ENCODE measurements at places on chromosomes 11 and 22.
A peak's percentile ranks its signal among the peaks of the same experiment; 100 is the strongest.

DNA sequence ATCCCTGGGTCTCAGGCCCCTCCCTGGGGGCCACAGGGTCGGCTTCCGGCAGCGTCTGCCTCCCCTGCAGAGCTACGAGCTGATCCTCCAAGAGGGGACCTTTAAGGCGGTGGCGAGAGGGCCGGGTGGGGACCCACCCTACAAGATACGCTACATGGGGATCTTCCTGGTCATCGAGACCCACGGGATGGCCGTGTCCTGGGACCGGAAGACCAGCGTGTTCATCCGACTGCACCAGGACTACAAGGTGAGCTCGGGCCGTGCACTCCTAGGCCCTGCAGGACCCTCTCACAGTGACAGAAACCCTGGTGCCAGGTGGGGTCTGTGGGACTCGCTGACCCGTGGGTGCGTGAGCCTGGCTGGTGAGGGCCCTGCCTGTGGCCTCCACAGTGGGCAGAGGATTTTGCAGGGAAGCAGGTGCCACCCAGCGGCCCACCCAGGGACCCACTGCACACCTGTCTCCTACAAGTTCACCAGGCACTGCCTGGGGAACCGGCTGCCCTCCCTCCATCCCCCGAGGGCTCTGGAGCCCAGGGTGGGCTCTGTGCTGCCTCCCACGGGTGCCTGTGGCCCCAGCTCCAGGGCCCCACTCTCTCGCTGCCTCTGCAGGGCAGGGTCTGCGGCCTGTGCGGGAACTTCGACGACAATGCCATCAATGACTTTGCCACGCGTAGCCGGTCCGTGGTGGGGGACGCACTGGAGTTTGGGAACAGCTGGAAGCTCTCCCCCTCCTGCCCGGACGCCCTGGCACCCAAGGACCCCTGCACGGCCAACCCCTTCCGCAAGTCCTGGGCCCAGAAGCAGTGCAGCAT, 13.7 kb downstream of the MUC5B start:
- peak; percentile 34 for DNase-seq

DNA sequence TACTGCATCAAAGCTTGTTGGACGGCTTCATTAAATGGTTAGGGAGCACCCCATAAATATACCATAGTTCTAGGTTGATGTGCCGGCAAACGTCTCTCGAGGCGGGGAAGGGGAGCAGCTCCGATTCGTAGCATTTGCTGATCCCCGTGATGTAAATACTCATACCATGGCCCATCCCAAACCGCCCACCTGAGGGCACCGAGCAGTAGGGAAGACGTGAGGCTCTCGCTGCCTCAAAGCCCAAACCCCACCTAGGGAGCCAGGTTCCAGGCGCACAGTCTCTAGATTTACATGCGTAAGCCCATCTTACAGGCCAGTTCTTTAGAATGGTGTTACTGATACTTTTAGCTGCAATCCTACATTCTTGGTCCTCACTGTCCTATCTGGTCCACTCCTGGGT, 124.0 kb downstream of the FEZ1 start:
- peak; percentile 66 for DNase-seq

DNA sequence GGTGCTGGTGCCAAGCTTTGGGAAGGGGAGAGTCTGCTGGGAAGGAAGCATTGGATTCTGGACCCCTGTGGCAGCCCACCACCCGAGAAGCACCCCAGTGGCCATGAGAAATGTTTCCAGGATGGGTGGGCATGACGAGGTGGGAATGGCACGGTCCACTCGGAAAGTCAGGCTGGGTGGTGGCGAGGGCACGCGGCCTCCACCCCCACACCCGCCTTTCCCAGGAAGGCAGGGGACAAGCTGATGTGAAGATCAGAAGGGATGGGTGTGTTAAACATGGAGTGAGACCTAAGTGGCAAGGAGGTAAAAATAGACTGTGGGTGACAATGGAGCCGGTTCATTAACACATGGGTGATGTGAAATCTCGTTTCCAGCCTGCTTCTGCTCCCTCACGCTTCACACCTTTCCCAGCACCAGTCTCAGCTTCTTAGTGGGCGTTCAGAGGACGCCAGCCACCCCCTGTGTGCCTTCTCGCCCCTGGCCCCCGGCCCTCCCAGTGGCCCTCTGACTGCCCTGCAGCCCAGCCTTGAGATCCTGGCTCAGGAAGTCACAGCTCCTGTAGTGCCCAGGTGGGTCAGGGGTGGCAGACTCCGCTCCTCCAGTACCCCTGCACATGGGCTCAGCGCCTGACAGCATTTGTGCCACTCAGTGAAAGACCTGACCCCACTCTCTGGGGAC, 27.6 kb downstream of the LRRC10B start:
- DNase-seq, result no peak

DNA sequence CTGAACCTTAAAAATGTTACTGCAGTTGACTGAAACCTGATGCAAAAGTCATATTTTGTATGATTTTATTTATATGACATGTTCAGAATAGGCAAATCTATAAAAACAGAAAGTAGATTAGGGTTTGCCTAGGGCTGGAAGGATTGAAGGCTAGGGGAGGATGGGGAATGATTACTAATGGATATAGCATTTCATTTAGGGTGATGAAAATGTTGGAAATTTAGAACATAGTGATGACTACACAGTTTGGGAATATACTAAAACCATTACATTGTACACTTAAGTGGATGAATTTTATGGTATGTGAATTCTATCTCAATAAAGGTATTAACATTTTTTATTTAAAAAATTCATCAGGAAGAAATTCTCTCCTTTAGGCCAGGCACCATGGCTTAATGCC, 22.9 kb upstream of the PAFAH1B2 start:
- DNase-seq, result no peak

DNA sequence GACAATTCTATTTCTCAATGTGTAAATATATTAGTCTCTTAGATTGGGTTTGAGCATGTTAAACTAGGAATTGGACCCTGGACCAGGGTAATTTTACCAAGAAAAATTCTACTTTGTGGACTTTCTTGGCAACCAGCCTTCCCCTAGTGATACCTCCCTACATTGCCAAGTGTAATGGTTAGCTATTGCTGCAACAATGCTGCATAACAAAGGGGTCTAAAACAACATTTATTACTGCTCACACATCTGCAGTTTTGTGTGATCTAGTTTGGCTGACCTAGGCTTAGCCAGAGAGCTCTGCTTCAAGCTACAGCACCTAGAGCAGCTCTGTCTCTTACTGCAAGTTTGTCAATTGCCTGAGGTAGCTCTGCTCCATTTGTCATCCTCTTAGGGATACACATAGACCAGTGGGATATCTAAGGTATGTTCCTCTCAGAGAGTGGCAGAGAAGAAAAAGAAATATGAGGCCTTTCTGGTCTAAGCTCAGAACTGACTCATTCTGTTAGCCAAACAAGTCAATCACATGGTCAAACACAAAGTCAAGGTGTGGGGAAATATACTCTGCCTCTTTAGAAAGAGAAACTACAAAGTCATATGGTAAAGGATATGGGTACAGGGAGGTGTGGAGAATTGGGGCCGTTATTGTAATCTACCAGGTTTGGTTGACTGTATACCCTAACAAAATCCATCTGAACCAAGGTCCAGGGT, 2.0 kb upstream of the LAYN start:
- no peak for DNase-seq

DNA sequence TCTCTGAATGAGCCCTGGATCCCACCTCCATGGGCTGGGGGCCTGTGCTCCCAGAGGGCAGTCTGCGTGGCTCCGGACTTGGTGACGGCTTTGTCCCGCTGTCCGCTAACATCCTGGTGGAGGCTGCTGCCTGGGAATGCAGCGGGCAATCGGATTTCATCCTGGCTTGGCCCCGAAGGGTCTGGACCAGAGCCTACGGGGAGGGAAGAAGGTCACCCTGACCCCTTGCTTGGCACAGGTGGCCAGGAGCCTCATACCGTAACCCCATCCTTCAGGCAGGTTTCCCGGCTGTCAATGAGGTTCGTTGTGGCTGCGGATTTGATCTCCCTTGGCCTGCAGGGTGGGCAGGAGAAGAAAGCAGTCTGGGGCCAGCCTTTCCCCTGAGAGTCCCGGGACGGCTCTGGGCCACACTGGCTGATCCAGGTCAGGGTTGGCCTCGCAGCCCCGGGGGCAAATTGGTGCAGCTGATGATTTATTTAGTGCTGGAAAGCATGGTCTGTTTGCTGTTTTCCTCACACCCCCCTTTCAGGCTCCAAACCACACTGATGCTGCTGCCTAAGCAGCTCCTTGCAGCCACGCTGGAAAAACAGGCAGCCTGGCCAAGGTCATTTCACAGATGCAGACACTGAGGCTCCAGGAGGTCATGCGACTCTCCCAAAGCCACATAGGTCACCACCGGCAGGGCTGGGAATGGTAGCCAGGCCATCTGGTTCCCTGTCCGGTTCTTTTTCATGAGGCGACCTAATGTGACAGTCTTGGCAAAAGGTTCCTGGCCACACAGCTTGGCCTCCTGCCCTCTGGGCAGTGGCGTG, 15.0 kb downstream of the PRDM11 start:
- no peak for DNase-seq

- DNase-seq, result no peak
Measured at GRCh38 chr22:42544686-42545085, 9.1 kb upstream of the SERHL2 start.

DNA sequence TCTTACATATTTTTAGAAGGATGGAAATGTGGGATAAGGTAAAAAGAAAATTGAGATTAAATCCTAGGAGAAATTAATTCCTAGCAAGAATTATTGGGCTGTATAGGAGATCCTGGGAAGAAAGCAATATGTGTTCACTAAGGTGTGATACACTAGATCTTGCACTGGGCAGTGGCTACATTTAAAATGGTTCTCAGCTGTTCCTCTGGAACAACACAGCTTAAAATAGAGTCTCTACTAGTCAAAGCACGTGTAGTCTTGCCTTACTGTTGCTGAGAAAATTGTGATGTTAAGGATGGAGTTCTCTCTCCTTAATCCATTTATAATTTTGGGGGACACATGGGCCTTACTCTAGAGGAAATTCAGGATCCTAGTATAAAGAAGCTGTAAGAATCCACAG, 54.9 kb downstream of the EXT2 start:
- no peak for DNase-seq

GRCh38 chr11:124211321-124211720, 28.2 kb downstream of the OR10D3 start:
- no peak for DNase-seq

DNA sequence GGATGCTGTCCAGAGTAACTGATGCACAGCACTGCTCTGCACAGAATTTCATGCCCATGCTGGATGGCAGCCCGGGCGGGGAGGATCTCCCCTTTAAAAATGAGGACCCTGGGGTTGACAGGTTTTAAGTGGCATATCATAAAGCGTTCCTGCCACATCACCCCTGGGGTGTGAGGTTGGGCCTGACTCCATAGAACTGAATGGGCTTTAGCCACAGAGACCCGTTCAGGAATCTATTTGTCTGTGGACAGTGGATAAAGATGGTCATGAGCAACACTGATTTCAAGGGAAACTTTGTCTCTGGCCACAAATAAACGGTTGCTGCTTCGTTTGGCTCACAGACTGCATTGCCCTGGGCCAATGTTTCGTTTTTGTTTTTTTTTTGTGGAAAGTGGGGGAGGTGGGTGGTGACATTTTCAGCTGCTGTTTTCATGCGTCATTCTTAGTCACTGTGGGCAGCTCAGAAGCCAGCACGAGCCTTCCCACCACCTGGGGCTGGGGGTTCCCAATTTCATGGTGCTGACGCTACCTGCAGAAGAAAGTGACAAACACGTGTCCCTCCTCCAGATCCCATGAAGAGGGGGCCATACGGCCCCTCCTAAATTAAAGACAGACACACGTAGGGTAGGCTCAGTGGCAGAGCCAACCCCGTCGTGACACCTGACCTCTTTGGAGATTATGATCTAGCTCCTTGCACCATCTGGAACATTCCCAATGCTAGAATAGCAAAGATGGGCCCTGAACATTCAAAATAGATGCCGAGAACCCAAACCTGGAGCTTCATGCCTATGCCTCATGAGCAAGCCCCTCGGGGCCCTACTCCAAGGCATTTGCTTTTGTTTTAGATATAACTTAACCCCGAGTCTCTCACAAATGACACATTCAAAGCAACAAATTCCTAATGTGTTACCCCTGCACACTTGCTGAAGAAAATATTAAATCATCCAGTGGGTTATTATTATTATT, 54.8 kb upstream of the PHF21B start:
- DNase-seq, result no peak

DNA sequence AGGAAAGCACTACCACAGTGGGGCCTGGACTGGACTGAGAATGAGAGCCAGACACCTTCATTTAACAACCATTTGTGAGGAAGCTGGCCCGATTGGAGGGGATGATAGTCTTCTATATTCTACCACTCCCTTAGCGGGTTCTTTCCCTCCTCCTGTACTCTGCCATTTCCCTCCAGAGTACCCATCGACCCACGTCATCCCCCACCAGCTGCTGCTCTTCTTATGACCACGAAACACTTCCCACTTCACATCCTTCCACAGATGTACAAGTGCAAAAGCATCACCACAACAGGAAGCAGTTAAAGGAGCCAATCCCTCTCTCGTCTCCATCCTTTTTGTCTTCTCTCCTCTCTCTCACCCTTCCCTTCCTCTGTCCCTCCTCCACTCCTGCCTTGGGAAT, 18.0 kb upstream of the UBASH3B start:
- DNase-seq, result no peak

DNA sequence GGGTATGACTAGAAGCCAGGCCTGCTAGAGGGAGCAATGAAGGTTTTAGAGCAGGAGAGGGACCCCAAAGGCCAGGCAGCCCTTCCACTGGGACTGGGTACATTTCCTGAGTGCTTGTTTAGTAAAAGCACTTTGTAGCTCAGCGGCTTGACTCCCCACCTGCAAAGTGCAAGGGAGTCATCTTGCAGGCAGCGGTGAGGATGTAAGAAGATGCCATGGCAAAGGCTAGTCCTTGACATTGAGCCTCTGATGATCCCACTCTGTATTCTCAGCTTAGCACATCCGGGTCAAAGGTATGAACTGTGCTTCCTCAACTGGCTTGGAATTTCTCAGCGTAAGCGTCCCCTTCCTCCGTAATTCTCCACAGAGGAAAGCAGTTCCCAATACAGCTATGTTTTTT, 3.1 kb upstream of the UBE2L3 start:
- DNase-seq, result no peak

- peak; percentile 7 for DNase-seq
Measured at GRCh38 chr11:95072948-95073347, 6.2 kb downstream of the SRSF8 start.

DNA sequence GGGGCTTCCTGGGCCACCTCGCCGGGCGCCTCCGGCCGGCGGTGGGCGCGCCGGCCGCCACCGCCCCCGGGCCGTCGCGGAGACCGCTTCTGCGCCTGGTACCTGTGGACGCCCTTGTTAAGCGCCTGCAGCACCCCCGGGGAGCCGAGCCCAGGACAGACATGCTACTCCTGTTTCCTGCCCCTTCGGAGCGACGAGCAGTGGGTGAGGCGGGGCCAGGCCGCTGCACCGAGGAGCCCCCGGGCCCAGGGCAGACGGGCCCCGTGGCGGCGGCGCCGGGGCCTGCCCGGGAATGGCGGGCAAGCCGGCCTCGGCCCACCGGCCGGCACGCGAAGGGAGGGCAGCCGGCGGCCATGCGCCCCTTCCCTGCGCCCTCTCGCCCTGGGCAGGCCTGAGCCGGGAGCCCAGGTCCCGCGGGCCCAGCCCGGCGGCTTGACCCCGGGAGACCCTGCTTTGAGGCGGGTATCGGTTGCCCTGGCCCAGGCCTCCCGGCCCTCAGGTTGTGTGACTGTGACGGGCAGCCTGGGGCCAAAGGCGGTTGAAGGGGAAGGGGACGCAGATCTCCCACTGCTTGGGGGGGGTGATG, 789 bp upstream of the KDM2A start:
- DNase-seq, result peak; percentile 84

GRCh38 chr11:269146-269890, 8.9 kb upstream of the NLRP6 start:
- DNase-seq, result no peak

- DNase-seq, result no peak
Measured at GRCh38 chr11:115889712-115890111, 385.5 kb upstream of the CADM1 start.

All from endodermal cell (in vitro differentiated cells).